ENCODE measurements at places on chromosomes 16 and 17. TPM values are rescaled to one million over a fixed set of nuclear protein-coding genes. Genes with fewer than 3 reads are reported as not detected.

The UTS2R gene
- total RNA-seq, result not detected

The IGSF6 gene
- 0.23 TPM for total RNA-seq

The SLC5A11 gene
- total RNA-seq, result 0.41 TPM

The CHAD gene
- total RNA-seq, result not detected
